A549 treated with Mapracorat at 1 μM for 4 hours (cell line): ENCODE measurements at places on chromosomes 12 and 14. TPM values are rescaled to one million over a fixed set of nuclear protein-coding genes. Genes with fewer than 3 reads are reported as not detected.

The TMEM52B gene
- total RNA-seq: 0.09 to 0.33 TPM (median 0.29 TPM) in 3 of 5 replicates, not detected in the others

The P2RX4 gene
- total RNA-seq: 15.9 to 18.9 TPM (median 18.2 TPM) in 5 replicates

The CS gene
- 145 to 174 TPM (median 156 TPM) in 5 replicates for total RNA-seq

The ARHGAP9 gene
- 0.19 to 0.83 TPM (median 0.35 TPM) in 5 replicates for total RNA-seq

The LIN52 gene
- 3.6 to 4.5 TPM (median 4.4 TPM) in 5 replicates for total RNA-seq

The CLEC12A gene
- total RNA-seq: not detected in 5 replicates

The CIROP gene
- not detected in 5 replicates for total RNA-seq

The MFAP5 gene
- total RNA-seq: 0.07 to 0.79 TPM (median 0.34 TPM) in 4 of 5 replicates, not detected in the other

The CCDC198 gene
- 1.7 to 3.3 TPM (median 2.3 TPM) in 5 replicates for total RNA-seq

The ZFHX2 gene
- 0.47 to 0.95 TPM (median 0.81 TPM) in 5 replicates for total RNA-seq

The CCDC175 gene
- total RNA-seq: not detected in 5 replicates

The IFNG-AS1 gene
- not detected in 5 replicates for total RNA-seq

The GLIPR1L1 gene
- total RNA-seq: not detected in 5 replicates
